CD4-positive, alpha-beta T cell treated with Interleukin-15 for 4 hours (primary cell): ENCODE measurements at places on chromosomes 6 and 20.

DNA sequence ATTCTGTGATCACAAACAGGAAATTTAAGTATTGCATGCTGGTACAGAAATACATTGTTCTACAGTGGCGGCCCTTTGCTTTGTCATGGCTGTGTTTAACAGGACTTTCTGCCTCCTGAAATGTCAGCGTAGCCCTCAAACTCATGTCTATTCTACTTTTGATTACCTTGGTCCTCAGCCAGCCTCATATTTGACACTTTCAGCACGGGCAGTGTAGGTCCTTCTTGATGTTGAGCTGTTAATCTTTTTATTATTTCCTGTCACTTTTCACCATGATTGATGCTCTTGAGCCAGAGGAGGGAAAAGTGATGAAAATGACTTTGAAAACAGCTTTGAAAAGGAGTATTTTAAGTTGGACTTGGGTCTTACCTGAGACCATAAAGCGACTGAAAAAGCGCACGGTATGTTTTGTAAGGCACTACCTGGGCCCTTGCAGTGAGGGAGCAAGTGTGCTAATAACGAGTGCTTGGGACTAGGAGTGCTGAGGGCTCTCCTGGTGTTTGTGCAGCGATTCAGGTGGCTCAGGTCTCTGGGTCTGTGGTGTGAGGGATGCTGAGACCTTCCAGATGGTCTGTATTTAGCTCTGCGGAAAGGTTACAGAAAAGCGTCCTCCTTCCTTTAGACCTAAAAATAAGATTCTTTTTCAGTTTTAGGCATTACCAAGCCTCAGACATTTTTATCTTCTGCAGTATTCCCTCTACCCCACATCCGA is 45.2 kb upstream of the RREB1 start:
- no peak for DNase-seq

GRCh38 chr6:16196260-16196983 is 42.0 kb upstream of the GMPR start:
- DNase-seq, result no peak

DNA sequence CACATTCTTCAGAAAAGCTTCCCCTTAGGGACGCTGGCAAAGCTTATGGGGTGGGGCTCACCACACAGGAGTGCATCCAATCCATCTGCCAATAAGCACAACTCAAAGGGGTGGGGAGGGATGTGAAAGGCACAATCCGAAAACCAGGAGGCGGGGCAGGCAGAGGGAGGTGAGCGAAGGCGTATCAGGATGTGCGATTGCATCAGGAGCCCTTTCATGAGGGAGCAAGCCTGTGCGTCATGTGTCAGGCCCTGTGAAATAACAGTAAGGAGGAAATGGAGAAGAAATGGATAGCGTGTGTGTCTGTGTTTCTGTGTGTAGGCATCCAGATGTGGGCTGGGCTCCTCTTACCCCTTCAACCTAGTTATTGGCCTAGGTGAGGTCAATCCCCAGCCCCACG is 382.4 kb upstream of the CDH4 start:
- no peak for DNase-seq

DNA sequence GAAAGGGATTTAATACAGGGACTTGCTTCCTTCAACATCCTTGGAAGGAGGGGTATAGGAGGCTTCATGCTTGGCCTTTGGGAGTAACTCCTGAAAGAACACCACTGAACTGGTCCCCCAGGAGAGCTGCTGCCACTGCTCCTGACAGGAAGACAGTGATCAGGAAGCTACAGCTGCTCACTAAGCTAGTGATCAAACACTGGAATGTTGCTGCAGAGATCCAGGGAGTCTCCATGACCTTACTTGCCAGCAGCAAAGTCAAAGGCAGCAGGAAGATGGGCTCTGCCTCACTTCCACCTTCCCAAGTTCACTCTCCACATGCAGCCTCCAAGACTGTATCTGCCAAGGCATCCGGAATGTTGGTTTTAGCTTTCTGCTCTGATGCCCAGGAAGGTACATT is 31.8 kb downstream of the PIM1 start:
- DNase-seq, result no peak

GRCh38 chr6:111997853-111998208 is 56.1 kb upstream of the CCN6 start:
- no peak for DNase-seq

DNA sequence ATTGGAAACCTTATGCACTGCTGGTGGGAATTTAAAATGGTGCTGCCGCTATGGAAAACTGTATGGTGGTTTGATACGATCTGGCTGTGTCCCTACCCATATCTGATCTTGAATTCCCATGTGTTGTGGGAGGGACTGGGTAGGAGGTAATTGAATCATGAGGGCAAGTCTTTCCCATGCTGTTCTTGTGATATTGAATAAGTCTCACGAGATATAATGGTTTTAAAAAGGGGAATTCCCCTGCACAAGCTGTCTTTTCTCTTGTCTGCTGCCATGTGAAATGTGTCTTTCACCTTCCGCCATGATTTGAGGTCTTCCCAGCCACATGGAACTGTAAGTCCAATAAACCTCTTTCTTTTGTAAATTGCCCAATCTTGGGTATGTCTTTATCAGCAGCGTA is 4.9 kb downstream of the TAP2 start:
- no peak for DNase-seq

DNA sequence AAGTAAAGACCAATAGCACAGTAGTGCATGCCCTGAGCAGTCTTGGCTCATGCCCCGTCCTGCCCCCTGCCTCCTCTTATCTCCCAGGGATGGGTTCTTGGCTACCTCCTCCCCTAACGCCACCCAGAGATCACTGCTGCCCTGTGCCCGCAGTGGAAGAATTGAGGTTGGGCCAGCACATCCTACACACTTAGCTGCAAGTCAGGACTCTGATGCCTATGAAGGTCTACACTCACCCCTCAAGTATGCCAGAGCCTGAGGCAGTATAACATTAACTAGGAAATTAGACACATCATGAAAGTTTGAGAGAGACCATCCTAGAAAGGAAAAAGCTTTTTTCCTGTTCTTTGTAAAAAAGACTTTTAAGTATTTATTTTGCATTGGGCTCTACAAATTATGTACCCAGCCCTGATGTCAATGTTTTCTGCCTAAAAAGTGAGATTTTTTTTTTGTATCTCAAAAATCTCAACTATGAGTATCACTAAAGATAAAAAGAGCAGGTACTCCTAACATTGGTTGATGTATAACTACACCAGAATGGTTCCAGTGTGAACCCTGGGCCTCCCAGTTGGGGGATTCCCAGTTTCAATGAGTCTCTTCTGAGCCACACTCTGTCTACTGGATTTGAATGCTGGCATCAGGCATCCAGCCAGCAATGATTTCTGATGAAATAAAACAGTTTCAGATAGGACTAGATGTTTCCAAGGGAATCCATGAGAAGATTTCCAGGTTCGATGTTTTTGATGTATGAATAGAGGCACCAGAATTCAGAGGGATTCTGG is 115.4 kb downstream of the ISM1 start:
- DNase-seq, result no peak

DNA sequence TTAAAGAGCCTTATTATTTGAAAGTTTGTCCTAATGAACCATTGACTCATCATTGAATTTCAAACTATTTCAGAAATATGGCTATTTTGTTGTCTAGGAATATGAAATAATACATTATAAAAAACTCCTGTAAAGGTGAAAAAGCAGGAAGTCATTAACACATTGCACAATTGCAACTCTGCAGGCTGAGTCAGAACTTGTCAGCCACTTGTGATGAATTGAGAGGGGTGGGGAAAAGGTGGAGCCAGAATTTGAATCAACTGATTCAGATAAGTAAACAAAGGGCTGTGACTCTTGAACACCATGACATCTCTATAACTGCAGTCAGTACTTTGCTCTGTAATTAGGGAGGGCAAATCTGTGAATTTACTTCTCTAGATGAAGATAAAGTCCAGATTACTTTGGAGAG is 6.0 kb downstream of the C6orf141 start:
- no peak for DNase-seq

DNA sequence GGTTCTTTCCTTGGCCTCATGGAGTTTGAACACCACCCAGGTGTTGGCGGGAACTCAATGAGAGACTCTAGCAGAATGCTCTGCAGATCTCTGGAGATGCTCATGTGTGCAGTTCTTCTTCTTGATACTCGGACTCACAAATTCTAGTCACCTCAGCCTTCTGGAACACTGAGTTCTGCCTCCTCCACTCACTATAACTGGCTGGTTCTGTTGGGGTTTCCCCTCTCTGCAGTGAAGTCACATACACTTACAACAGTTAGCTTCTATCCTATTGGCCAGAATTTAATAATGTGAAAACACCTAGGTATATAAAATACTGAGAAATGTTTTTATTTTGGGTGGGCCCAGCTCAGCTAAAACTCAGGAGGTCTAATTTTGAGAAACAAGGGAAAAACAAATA is 109.6 kb upstream of the HIVEP1 start:
- DNase-seq, result no peak

DNA sequence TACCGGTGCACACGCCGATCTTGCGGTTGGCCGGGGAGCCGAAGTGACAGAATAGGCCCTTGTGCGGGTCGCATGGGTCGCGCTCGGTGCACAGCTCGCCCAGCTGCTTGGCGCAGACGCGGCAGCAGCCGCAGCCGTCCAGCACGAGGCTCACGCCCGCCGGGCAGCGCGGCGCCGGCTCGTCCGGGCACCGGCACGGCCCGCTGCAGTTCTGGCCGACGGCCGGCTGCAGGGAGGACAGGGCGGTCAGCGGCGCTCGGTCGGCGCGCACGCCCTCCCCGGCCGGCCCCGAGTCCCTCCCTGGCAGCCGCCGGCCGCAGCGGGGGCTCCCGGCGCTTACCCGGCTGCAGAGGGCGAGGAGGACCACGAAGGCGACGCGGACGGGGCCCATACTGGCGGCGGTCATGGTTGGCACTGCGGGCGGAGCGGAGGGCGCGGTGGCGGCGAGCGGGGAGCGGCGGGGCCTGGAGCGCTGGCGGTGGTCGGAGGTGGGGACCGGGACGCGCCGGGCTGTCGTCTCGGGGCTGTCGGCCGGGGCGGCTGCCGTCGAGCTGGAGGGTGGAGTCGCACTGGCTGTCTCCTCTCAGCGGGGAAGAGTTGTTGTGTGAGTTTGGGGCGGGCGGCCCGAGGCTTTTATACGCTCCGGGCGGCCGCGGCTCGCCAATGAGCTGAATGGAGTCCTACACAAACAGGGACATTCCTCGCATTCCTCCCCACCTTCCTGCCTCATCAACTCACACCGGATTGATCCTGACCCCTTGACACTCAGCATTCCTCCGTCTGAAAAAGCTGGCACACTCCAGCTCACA is at the start of gene CCN2:
Gene CCN2 (minus strand): TSS at position 606 of the 809 bp plus-strand sequence. CDS start 200 bp downstream, at position 406.
- DNase-seq, result no peak

- no peak for DNase-seq
Observed at GRCh38 chr6:40996591-40997233, 42.3 kb downstream of the UNC5CL start.

DNA sequence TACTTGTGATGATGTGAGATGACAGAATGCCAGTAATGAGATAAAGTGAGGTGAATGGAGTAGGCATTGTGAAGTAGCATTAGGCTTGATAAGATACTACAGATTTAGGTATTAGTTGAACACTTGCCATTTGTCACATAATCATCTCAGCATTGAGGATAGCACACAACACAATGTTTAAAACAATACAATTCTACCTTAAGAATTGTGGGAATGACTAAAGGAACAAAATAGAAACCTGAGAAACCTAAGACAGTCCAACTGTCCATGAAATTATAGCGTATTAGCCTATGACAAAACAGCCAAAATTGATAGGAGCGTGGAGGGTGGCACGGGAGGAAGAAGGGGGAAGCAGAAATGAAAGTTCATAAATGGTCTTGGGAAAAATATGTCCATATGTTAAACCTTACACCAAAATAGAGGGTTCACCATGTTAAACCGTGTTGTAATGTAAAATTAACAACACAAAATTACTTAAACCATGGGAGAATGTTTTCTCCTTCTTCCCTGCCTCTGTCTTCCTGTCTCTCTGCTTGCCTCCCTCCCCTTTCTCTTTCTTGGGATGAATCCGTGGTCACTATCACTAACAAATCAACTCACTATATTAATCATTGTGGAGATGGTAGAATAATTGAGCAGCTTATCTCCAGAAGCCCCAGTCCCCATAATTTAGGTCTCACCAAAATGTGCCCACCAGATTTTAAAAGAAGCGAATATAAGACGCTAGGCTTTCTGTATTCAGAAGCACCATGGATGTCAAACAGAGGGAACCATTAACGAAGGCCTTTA is 33.0 kb upstream of the HFE start:
- no peak for DNase-seq

DNA sequence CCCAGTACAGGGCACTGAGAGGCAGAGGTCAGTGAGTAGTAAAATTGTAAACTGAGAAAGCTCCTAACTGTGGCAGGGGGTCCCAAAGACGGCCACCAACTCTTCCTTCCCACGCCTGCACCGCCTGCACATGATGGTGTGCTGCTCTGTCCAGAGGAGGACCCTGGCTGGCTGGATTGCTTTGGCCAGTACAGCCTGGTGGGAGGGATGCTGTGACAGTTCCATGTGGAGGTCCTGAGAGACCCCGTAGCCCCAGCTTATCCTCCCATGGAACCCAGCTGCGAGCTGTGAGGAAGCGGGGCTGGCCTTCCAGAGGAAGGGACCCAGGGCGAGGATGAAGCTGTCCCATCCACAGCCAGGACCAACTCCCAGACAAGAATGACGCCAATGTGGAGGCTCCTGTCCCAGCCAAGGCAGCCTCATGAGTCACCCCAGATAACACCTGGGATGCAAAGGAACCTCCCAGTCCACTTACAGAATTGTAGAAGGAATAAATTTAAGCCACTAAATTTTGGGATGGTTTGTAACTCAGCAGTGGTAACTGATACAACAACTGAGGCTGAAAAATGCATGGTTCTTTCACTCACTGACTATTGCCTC is 2.0 kb upstream of the ACSS1 start:
- DNase-seq, result no peak

DNA sequence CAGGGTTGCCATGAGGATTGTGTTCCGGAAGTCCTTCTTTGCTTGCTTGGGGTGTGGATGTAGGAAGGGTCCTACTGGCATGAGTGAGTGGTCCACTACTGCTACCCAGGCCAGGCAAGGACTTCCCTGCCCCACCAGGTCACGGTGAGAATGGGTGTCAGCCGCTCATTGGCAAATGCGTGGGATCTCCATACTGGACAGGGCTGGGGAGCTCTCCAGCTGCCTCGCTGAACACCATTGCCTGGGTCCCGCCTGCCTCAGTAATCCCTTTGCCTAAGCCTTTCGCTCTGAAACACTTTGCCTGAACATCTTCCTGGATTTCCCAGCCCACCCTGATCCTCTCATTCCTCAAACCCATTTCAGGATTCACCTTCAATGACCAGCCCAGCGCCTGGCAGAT is 59.5 kb downstream of the CTCFL start:
- no peak for DNase-seq

GRCh38 chr6:160455541-160456213 is 107.5 kb downstream of the SLC22A3 start:
- DNase-seq, result peak; percentile 72
